ENCODE measurements at places on chromosomes 7 and 10.
A peak's percentile ranks its signal among the peaks of the same experiment; 100 is the strongest.

GRCh38 chr10:62741996-62742395 is 62.5 kb upstream of the ADO start:
- DNase-seq: no peak

- DNase-seq: no peak
Observed at GRCh38 chr7:106772655-106773108, 92.4 kb upstream of the PIK3CG start.

DNA sequence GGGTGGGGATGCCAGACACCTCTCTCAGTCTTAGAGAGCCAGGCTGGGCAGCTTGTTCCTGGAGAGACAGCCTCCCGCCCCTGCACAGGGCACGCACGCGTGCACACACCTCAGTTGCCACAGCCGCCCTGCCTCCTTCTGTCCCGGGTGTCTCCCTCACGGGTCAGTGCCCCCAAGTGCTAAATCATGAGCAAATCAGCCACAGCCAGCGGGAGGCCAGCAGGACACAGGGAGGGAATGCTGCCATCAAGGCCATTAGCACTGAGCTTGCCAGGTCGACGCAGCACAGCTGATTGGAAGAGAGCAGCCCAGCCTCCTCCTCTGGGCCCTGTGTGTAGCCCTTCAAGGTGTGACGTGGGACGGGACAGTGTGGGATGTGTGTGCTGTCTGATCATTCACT is 130.4 kb downstream of the CDH23 start:
- DNase-seq: no peak

DNA sequence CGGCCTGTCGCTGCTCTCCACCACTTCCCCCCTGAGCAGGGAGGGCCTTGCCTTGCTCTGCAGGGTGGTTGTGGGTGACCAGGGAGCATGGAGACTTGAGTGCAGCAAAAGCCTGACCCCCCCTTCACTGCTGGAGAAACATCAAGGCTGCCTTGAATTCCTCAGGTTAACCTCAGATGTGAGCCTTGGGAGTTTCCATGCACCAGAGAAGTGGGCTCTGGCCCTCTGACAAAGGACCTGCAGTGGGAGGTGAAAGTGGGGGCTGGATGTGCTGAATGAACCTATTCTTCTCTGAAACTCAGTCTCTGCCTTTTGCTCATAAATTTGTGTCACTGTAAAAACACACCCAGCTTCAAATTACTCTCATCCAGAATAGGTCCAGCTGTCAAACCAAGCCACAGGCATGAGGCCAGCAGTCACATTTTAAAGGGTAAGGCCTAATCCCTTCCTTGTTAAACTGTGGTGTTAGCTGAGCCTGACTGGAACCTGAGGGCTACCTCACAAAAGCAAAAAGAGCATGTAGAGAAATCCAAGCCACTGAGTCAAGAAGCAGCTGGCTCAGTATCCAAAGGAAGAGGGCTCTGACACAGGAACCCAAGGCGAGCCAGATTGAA is 356.8 kb downstream of the CCSER2 start:
- DNase-seq: no peak

DNA sequence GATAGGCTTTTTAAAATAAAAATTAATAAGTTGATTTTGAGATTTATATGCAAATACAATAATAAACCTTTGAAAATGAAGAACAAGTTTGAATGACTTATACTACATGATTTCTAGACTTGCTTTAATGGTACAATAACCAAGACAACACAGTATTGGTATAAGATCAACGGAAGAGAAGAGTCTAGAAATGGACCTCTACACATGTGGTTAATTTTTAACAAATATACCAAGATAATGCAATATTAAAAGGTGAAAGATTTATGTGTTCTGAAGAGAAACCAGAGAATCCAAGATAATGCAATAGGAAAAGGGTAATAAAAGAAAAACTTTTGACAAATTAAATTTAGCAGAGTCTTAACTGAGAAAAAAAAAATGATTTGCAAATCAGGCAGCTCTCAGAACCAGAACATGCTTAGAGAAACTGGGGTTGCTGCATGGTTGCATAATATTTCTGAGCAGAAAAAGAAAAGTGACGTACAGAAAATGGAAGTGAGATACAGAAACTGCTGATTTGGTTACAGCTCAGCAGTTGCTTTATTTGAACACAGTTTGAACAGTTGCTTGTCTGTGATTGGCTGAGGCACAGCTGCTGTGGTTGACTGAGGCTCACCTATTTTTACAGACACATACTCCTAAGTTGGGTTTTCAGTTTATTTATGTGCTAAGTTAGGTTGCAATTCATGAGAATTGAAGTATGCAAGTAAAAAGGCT is 365.9 kb downstream of the CRPPA start:
- no peak for DNase-seq

DNA sequence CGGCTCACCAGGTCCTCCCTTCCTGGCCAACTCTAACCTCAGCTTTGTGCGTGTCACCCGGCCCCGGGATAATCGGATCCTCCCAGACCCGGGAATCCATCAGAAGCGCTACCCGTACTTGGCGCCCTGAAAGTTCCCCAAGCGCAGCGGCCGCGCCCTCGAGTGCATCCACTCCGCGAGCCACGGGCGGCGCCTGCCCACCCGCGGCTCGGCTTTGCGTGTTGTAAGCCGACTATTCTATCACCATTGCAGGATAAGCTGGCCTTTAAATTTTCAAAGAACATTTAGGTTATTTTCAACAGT is 35.7 kb upstream of the EBLN1 start:
- peak; percentile 75 for DNase-seq

- peak; percentile 81 for DNase-seq
Observed at GRCh38 chr10:63819753-63820329, 298.6 kb downstream of the REEP3 start.

GRCh38 chr10:4196771-4197390 is 411.9 kb upstream of the KLF6 start:
- DNase-seq: no peak

- DNase-seq: no peak
Observed at GRCh38 chr10:77368006-77368405, 269.6 kb downstream of the KCNMA1 start.

DNA sequence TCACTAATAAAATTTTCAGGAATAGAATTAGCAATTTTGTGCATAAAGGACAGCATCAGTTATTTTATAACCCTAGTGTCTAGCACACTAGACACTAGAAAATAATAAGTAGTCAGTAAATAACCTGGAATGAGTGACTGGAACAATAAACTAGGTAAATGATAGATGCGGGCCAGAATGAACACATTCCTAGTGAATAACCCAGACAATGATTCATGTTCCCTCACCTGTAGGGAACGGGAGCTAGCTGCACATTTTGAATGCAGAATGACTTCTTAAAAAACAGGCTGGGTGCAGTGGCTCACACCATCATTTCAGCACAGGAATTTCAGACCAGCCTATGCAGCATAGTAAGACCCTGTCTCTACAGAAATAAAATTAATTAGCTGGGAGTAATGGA is 3.2 kb upstream of the ATOH7 start:
- no peak for DNase-seq

DNA sequence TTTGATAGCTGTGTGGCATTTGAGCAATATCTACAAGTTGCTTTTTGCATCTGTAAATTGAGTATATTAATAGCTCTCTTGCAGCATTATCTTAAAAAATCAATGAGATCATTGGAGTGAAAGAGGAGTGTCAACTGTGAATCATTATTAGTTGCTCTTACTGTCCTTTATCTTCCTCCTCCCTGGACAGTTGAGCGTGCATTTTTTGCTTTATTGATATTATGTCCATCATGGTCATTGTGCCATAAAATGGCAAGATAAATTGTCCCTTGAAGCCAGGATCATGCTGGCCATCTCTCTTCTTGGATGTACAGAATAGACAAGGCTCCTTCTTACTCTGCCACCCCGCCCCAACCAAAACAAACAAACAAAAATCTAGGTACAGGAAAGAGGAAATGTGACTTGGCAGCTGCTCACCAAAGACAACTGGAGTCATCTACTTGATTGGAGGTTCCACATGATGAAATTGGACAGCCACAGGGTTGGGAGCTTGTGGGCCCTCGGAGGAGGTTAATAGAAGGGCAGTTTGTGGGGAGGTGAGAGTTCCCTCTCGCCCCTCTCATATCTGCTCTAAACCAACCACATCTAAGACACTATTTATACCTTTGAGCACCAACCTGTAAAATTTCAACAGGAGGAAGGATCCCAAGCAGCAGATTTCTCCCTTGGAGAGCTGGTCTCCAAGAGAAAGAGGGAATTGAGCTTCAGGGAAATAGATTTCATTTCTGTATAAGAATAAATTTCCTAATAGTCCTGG is 252.7 kb downstream of the SKIDA1 start:
- DNase-seq: no peak

DNA sequence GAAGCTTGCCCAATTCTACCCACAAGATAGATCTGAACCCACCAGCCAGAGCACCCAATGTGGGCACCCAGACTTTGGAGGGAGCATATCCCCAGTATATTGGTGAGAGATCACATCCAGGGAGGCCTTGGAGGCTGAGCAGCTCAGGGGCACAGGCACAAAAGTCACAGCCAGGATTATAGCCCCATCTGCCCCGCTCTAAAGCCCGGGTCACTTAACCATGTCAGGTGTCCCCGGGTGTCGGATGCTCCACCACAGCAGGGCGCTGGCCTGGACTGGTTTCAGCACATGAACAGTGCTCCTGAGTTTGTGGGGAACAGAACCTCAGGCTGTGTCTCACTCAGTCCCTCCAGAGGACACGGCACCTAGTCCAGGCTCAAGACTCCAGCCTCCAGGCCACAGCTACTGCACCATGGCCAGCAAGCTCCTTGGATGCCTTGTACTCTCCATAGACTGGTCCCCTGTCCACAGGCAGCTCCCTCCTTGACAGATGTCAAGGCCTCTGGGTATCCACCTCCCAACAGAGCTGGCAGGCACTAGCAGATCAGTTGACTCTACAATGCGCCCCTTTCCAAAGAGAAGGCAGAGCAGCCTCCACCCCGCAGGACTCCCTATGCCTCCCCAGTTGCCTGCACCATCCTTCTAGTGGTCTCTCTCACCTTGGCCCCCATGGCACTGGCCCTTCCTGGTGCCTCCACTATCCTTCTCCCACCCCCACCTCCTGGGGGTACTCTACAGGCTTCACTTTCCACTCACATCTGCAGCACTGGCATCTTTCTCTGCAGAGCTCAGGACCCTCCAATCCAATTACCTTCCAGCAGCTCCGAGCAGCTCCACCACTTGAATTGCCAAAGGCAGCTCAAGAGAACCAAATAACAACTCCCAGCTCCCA is 306.0 kb downstream of the GRID1 start:
- DNase-seq: no peak

All from Right ventricle myocardium superior (tissue), 1 donor.